ENCODE measurements at places on chromosomes 6 and 20.
A peak's percentile ranks its signal among the peaks of the same experiment; 100 is the strongest.

GRCh38 chr6:137099689-137100403 lies 55.1 kb upstream of the IL20RA start:
- DNase-seq: no peak

- DNase-seq: no peak
These were observed 2.3 kb upstream of the TUBB1 start for GRCh38 chr20:59016795-59017492.

DNA sequence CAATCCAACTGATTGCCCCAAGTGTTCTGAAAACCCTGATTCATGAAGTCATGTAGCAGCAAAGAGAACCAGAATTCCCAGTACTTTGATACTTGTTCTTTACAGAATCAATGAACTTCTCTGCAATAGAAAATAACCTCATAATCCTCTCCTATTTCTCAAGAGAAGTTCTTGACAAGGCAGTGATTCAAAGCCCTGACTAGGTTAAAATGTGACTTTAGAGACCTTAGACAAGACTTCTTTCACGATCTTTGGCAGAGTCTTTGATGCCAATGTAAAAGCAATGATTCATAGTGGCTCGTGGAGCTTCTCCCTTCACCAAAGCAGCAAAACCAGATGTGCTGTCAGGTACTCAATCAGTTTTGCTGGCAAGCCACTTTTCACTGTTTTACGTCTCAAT lies 95.2 kb downstream of the CDK19 start:
- no peak for DNase-seq

GRCh38 chr6:56450376-56450775 lies 192.3 kb downstream of the DST start:
- DNase-seq: no peak

GRCh38 chr20:50412069-50412468 lies 98.1 kb upstream of the PTPN1 start:
- DNase-seq: no peak

GRCh38 chr6:142320366-142320765 lies 18.6 kb downstream of the ADGRG6 start:
- DNase-seq: no peak

DNA sequence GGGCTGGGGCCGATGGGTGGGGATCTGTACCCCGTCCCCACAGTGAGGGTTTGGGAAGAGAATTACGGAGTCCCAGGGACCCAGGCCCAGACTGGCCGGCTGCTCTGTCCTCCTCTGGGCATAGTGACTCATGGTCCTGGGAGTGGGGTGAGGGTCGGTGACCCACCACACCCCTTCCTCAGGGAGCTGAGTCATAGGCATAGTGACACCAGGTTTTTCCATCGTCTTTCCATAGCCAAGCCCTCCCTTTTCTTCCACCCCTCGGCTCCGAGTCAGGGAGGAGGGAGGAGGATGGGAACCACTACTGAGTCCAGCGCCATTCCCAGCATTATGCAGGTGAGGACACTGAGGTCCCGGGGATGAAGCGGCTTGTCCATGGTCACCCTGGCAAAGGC lies 8.9 kb downstream of the CYP21A2 start:
- DNase-seq: peak; percentile 6

- DNase-seq: no peak
These were observed 279.6 kb downstream of the ADGB start for GRCh38 chr6:146878168-146878951.

DNA sequence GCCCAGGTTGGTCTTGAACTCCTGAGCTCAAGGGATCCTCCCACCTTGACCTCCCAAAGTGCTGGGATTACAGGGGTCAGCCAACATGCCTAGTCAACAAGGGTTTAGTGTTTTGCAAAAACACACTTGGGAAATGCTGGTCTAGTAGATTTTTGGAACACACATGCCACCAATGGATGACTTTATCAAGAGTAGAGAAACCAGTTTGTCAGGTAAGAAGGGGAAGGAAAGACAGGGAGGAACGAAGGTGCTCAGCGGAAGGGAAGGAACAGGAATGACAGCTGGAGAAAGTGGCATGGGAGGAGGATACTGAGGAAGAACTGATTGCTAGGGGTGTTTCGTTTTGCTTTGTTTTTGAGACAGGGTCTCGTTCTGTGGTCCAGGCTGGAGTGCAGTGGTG lies 15.6 kb upstream of the SEC63 start:
- DNase-seq: no peak

DNA sequence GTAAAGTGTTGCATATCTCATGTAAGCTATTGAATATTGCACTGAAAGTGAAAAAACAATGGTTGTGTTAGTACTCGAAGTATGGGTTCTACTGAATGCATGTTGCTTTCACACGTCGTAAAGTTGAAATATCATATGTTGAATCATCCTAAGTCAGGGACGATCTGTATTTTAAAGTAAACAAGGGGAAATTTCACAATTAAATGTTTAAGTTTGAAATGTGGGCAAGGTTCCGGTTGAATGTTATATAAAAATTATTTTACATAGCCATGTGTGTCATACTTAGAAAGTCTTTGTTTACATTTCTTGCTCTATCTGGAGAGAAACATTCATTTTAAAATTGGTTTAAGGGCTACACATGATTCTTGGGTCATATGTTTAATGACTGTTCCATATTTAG lies 76.8 kb downstream of the AKAP7 start:
- DNase-seq: no peak

GRCh38 chr20:57089699-57090144 lies 176.7 kb downstream of the BMP7 start:
- DNase-seq: peak; percentile 27

DNA sequence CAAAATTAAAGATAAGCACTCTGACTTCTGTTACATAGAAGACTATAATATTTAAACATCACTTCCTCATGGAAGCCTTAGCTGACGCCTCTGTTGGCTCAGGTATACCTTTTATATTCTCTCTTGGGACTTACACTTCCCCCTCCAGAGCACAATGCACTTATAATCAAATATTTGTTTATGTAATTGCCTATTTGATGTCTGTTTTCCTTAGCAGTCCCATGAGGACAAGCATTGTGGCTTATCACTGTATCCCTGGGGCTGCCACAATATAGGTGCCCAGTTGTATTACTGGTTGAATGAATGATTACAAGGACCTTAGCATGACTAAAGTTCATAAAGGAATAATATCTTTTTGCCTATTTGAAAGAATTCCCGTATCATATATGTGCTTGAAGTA lies 186.7 kb upstream of the VGLL2 start:
- no peak for DNase-seq

DNA sequence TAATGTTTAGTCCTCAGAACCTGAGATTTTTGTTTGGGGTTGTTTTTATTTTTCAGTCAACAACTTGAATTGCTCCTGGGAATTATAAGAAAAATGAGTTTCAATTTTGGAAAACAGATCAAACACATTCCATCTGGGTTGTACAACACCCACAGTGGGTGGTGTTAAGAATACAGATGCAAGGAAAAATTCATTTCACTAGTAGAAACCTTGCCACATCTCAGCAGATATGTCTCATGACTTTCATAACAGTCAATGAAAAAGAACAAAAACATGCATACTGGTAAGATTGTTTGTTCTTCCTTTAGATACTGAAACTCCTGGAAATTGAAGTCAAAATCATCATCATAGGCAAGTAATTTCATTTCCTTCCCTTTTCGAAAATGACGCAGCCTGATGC lies 78.9 kb downstream of the MOXD1 start:
- DNase-seq: no peak

- DNase-seq: no peak
These were observed 22.0 kb downstream of the ACSS1 start for GRCh38 chr20:25035921-25036320.

DNA sequence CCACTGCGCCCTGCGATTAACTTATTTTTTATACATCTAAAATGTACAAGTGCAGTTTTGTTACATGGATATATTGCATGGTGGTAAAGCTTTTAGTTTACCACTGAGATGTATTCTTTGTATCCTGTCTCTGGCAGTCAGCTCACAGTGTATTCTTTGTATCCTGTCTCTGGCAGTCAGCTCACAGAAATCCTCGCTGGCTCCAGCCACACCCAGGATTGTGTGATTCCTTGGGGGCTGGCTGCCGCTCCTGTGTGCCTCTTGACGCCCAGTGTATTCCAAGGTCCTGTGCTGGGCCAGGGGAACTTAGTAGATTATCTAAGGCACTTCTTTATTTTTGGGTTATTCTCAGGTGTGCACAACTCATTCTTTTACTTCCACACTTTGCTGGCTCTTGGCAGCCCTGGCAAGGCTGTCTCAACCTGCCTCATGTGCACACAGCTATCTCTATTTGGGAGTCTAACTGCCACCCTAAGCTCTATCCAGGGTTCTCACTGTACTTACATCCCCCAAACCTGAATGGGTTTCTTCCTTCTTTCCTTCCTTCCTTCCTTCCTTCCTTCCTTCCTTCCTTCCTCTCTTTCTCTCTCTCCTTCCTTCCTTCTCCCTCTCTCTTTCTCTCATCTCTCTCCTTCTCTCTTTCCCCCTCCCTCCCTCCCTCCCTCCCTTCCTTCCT lies 12.4 kb upstream of the RNF24 start:
- no peak for DNase-seq

DNA sequence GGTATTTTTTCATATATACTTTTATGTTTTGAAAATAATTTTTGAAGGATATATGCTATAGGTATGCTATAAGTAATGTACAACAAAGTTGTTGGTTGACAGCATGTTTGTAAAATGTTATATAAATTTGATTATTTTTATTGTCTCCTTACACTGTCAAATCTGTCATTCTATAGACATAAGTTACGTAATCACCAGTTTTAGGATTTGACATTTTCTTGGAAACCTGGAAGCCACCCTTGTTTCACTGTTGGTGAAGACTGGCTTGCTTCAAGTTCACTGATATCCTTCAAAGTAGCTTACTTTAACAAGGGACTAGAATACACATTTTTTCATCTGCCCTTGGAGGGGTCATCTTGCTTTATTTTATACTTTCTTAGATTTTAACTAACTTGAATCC lies 1288.6 kb upstream of the EYS start:
- no peak for DNase-seq

DNA sequence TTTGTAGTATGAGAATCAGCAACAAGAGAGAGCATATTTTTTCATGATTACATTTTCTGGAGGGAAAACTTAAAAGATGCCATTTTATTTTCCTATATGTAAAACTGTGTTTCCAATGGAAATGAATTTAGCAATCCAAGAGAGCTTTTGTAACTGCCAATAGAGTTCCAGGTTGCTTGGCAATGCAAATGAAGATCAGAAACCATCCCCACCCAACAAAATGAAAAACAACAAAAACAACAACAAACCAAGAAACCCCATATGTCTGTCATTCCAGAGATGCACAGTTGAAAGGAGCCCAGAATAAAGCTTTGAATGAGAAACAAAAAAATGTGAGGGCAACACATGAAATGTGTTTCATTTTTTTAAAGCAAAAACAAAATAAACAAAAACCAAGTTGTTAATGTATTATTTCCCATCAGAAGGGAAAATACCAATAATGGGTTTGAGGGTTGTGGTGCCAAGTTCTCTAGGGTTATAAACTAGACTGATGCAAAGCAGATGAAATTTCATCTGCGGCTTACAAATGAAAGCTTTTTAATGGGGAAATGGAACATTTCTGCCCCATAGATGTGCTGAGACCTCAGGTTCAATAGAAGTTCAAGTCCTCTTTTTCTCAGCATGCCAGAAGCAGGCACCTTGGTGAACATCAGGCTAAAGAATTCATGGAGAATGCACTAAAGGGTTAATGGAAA lies 121.5 kb upstream of the MCHR2 start:
- no peak for DNase-seq

- DNase-seq: no peak
These were observed 38.5 kb upstream of the MLIP start for GRCh38 chr6:54072635-54073313.

DNA sequence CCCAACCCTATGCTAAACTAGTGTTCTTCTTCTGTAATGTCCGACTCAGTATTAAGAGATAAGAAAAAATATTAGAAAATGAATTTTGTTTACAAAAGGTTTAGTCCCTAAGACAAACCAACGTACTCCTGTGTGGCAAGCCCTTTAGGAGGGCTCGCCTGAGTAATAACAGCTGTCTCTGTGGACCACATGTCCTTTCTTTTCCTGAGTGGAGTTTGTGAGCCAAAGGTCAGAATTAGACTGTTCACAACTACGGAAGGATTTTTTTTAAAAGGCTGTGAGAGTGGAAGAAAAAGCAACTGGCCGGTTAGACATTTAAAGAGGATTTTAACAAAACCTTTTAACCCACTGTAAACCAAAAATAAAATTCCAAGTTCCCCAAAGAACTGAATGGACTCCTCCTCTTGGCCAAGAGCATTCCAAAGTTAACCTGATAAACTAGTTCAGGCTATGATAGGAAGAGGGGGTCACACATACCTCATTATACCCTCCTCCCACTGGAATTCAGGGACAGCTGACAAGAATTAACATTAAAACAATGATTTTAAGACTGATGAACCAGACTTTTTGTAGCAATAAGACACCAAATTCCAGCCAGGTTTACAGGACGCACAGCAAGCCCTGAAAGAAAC lies 43.5 kb downstream of the FAM184A start:
- DNase-seq: no peak

DNA sequence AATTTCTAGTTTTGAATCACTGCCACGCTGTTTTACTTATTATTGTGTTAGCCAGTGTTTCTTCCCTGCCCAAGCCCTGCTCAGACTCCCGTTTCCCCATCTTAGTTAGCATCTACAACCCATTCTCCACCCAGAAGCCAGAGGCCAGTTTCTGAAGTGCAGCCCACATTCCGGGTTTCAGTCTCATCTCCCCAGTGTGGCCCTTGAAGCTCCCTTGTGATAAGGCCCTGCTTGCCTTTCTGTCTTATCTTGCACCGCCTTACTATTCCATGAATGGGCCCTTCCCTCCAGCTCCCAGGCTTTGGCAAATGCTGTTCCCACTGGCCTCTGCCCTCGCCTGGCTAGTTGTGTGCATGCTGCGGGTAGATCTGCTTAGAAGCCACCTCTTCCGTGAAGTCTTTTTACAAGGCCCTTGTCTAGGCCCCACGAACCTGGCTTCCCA lies 41.1 kb downstream of the TOX2 start:
- DNase-seq: no peak

DNA sequence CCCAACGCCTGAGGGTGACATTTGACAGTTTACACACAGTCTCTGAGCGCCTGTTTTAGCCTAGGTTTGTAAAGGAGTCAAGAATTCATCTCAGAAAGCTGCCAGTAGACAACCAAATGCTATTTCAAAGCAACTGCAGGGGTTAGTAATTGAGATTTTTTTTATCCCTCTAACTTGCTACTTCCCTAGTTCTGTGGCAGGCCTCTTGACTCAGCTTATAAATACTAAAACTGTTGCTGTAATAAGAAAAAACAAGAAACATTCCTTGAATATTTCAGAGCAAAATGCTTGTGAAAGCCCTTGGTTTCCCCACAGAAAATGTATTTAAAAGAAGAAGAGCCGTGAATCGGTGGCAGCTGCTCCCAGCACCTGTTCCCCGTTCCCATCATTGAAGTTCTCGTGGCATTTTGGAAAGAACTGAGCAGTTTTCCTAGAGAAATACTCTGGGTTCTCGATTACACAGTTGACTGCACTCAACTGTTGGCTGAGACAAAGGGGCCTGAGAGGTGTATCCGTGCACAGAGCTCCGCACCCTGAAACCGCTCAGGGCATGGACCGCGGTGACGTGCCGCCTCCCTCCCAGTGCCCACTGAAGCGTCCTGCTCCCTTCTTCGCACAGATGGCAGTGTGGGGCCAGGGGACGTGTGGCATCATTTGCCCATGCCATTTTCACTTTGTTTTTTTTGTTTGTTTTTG lies 20.9 kb downstream of the DLL1 start:
- no peak for DNase-seq
